Activated CD8-positive, alpha-beta memory T cell treated with anti-CD3 and anti-CD28 coated beads for 1 hour (primary cell): ENCODE measurements at places on chromosomes 5 and 9.

GRCh38 chr9:20320921-20321320, 301.4 kb downstream of the MLLT3 start:
- no peak for DNase-seq

- no peak for DNase-seq
Measured at GRCh38 chr5:60488466-60489130, 211.4 kb downstream of the DEPDC1B start.

DNA sequence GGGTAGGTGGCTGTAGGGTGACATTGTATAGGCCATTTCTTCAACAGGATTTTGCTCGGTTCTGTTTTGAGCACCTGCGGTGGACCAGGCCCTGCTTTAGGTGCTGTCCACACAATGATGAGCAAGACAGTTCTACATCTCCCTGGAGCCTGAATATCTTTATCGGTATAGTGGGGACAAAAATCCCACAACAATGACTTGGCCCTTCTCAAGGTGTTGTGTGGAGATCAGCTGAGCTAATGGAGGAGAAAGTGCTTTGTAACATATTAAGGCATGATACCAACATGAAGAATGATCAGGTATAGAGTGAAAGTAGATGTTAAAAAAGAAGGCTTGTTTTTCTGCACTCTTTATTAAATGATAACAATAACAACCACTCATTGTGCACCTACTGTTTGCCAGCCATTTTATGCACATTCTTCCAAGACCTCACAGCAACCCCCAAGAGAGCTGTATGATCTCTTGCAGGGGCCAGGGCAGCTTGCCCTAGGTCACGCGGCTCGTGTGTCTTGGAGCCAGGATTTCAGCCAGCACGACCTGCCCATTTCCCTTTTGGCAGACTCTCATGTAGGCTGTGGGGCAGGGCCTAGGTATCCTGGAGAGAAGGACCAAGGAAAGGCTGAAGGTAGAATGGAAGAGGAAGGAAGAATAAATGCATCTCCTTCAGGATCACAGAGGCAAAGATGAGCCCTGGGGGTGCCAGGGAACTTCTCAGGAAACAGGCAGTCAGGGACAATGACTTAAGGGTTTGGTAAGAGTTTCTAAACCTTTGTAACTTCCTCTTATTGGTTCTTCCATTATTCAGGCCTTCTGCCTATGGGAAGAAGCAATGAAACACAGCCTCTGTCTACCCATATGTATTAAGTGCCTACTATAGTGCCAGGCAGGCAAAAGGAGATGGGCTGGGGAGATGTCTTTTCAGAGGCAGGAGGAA, 50.0 kb upstream of the PPARGC1B start:
- no peak for DNase-seq

GRCh38 chr5:83418356-83419321, 52.9 kb upstream of the VCAN start:
- no peak for DNase-seq

DNA sequence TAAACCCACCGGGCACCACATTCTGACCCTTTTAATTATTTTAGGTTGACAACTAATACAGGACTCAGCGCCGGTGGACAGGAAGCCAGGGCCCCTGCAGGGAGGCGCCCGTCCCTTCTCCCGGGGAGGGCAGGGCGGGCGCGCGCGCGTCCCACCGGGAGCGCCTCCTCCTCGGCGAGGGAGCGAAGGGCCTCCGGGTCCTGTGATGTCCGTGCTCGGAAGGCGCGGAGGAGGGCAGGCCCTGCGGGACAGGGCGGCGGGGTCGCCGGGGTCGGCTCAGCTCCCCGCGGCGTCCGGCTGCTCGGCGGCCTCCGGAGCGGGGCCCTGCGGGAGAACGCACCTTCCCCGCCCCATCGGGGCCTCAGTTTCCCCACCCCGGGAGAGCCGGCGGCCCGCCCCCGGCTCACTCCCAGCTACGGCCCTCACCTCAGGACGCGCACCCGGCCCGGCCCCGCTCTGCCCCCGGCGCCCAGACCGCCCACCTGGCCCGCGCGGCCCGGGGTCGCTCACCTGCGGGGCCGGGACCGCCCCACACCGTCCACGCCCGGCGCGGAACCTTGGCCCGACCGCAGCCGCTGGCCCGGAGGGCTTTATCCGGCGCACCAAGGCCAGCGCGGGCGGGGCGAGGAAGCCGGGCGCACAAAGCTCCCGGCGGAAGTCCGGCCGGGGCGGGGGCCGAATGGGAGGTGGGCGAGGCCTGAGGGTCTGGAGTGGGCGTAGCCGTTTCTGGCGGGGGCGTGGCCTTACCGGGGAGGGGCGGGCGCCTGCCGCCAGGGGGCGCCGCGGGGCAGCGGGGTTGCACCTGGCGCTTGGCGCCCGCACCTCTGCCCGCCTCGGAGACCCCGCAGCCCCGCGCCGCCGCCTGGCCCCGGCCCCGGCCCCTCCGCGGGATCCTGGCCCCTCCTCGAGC, at the start of the genes EXD3 and NOXA1:
TSS of gene EXD3 (minus strand) at position 559 of the 910 bp plus-strand sequence. CDS start 27,805 bp downstream, outside the sequence.
TSS of gene NOXA1 (plus strand) at position 790 of the 910 bp plus-strand sequence. CDS start 137 bp downstream, outside the sequence.
- peak; percentile 94 for DNase-seq

- no peak for DNase-seq
Measured at GRCh38 chr5:33641744-33642505, 201.2 kb downstream of the TARS1 start.

DNA sequence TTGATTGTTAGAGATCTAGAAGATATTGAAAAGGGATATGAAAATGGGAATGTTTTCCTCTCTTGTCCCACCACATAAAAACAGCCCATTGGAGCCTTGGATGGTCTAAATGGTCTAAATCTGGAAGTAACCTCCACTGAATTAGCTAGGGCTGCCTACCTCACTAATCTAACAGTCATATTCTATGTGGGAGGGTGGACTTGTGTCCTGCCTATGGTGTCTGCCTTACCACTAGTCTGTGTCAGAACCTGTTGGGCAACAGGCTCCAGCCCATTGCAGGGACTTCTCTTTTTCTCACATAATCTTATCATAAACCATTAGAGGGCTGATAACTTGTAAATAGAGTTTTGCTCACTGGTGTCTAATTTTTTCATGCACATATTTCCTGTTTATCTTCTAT, 548.8 kb upstream of the CDH18 start:
- DNase-seq = no peak

GRCh38 chr5:159827861-159828260, 88.4 kb upstream of the ADRA1B start:
- no peak for DNase-seq

DNA sequence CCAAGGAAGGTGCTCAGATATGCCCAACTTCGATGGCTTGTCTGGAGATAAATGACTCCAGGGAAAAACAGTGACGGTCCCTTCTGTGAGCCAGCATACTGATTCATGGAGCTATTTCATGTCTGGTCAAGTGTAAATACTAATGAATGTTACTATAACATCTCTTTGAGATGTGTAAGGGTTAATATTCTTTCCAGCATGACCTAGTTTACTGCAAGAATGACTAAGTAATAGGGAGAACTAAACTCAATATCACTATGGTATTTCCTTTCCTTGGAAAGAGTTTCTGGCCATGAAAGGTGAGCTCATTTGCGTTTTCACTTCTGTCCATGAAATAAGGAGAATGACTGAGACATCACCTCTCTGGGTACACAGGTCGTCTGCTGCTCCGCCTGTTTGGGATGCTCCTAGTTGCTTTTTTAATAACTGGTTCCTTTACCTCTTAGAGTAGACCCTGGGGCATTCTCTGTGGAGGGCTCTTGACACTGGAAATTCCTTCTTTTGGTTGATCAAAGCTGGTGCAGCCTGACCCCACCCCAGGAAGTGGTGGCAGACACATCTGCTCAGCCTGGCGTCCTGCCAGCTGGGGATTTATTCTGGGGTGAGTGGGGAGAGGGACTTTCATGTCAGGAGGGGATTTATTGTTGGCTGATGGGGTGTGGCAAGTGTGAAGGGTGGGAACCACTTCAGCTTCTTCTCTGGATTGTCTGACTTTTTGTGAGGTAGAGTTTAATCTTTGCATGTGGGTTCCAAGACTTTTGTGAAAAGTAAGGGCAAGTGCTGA, 250.0 kb upstream of the MPDZ start:
- no peak for DNase-seq

- no peak for DNase-seq
Measured at GRCh38 chr9:124450241-124450924, at the start of gene ADGRD2. Gene ADGRD2, plus strand, starts transcription at chr9:124450451. Its CDS starts 1,216 bp downstream, at chr9:124451667.

GRCh38 chr5:170257370-170257769, 24.6 kb downstream of the C5orf58 start:
- DNase-seq = no peak

DNA sequence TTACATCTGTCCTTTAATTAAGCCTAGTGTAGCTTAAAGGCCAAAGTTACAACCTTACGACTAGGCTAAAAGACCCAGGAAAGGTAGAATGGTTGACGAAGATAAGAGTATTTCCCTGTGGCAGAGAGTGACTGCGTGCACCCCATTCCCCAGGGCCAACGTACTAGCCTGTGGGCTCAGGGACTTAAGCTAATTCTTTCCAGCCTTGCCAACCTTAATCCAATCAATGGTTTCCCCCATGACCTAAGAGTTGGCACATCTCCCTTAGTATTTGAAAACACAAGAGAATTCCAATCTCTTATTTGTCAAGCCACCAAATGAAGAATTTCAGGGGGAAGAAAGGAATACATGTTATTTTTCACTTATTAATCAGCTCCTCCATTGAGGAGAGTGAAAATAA, 16.0 kb downstream of the CTNND2 start:
- no peak for DNase-seq

DNA sequence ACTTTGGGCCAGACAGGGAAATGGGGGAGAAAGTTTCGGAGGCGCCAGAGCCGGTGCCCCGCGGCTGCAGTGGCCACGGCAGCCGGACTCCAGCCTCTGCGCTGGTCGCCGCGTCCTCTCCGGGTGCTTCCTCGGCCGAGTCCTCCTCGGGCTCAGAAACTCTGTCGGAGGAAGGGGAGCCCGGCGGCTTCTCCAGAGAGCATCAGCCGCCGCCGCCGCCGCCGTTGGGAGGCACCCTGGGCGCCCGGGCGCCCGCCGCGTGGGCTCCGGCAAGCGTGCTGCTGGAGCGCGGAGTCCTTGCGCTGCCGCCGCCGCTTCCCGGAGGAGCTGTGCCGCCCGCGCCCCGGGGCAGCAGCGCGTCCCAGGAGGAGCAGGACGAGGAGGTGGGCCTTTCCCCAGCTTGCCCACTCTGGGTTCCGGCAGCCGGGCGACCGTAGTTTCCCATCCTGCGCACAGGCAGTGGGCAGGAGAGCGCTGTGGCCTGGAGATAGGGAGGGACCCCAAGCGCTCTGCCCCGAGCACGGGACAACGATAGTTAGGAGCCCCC, 516 bp downstream of the MAST4 start:
- DNase-seq = no peak

DNA sequence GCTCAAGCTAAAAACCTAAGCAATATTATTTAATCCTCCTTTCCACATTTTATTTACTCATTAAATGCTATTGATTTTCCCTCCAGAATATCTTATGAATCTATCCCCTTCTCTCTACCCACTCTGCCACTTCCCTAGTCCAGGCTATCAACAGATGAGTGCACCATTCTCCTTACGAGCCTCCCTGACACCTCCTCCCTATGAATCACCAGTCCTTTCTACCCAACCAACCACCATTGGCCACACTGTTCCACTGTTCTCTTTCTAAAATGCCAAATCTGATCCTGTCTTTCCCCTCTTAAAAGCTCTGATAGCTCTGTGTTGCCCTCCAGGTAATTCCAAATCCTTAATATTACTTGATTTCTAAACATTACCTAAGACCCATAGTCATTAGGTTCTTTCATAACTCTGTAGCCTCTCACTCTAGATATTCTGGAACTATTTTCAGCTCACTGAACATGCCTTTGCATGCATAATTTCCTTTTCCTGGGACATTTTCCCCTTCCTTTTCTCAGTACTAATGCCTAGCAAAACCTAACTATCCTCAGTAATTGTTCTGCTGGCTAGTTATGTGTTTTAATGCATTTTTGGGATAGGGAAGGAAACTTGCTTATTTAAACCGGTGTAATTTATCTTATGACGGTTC, 126.3 kb downstream of the UNC13B start:
- DNase-seq = no peak

DNA sequence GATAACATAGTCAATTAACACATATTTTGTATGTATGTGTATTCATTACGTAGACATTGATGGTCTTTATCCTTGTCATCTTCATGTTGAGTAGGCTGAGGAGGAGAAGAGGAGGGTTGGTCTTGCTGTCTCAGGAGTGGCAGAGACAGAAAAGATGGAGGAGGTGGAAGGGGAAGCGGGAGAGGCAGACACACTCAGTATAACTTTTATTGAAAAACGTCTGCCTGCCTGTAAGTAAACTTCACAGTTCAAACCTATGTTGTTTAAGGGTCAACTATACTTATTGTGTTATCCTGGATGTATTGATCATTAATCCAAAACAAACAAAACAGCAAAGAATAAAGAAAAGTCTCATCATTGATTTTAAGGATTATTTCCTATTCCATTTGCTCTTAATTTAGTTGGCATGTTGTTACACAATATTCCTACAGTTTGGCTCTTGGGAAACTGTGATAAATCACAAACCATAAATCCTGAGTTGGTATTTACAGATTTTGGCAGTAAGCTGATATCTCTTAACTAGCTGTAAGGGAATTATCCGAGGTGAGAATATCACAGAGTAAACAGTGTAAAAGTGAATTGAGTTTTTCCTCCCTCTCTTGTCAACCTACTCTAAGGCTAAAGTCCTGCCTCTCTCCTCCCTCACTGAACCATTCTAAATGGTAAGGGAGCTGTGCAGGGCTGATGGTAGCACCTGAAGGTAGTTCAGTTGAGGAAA, 487.2 kb downstream of the SPATA31D1 start:
- DNase-seq = no peak

GRCh38 chr9:85871008-85871407, 69.9 kb upstream of the NAA35 start:
- DNase-seq = no peak

DNA sequence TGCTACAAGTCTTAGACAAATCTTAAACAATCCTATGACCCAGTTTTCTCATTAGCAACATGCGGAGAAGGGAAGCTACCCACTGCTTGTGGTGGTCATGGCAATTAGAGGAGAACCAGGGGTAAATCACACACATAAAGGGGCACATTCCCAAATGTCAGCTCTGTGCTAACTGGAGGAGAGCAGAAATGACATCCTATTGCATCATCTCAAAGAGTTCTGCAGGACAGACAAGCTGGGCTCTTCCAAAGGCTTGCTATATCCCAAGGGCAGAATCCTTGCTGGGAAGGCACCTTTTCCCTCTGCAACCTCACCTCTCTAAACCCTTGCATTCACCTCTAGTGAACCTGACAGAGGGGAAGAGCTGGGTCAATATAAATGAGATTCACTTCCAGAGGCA, 17.0 kb upstream of the WWC1 start:
- no peak for DNase-seq

GRCh38 chr9:93682155-93682968, 106.0 kb downstream of the PHF2 start:
- DNase-seq = peak; percentile 44

GRCh38 chr5:120449501-120449900, 14.6 kb upstream of the PRR16 start:
- DNase-seq = no peak
